CD4-positive, alpha-beta T cell treated with Interferon alpha-2 for 1 hour (primary cell): ENCODE measurements at places on chromosomes 6 and 20.

- no peak for DNase-seq
Measured at GRCh38 chr6:122753688-122754056, 25.8 kb upstream of the FABP7 start.

DNA sequence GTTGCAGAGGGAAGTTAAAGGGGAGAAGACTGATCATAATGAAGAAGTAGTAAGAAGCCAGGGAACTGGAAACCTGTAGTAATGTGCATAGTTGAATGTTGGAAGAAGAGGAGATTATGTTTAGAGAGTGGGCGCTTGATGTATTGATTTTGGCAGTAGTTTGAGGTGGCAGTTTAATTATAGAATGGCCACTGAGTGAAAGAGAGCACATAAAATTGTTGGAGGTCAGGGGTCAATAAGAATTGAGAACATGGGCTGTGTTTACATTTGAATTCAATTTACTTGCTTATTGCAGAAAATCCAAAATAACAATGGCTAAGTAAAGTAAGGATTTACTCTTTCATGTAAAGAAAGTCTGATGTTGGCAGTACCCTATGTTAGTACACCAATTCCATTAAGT lies 15.7 kb downstream of the VTA1 start:
- DNase-seq, result no peak

DNA sequence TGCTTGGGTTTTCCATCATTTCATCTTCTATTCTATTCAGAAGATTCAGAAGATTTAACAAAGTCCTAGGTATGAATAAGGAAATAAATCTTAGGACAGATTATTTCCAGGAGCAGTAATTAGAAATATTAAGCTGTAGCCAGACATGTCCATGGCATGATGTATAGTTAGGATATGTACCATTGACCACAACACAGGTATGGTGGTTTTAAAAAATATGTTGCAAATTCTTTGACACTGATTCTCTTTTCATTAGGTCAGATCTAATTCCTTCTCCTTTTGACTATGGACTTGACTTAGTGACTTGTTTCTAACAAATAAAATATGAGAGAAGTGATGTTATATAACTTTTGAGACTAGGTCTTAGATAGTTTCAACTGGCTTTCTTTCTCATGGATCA lies 23.5 kb upstream of the PDE7B start:
- DNase-seq, result no peak

GRCh38 chr6:64037427-64037826 lies 401.8 kb downstream of the PHF3 start:
- DNase-seq, result no peak

GRCh38 chr6:4342407-4343137 lies 207.2 kb upstream of the ECI2 start:
- DNase-seq, result no peak

DNA sequence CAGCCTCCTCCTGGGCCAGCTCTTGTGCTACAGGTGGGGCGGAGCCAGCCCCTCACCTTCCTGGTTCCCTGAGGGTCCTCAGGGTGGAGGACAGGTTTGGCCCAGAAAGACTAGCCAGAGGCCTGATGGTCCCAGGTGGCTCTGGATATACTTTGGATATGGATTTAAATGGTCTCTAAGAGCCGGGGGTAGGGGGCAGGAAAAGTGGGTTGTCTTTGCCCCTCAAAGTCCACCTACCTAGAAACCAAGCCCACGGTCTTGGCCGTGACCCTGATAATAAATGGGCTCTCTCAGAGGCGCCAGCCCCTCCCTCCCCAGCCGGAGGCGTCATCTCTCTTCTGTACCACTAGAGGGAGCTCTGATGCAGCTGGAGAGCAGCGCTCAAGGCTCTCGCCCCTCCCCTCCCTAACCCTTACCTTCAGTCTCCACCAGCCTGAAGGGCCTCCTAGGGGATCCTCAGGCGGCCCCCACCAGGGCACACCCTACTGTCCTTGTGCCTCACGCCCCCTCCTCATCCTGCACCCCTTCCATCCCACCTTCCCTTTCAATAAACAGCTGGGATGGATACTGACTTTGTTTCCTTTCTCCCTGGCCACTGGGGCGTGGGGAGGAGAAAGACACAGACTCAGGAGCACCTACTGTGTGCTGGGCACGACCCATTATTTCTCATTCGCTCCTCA lies 7.5 kb downstream of the NRSN2 start:
- peak; percentile 81 for DNase-seq

DNA sequence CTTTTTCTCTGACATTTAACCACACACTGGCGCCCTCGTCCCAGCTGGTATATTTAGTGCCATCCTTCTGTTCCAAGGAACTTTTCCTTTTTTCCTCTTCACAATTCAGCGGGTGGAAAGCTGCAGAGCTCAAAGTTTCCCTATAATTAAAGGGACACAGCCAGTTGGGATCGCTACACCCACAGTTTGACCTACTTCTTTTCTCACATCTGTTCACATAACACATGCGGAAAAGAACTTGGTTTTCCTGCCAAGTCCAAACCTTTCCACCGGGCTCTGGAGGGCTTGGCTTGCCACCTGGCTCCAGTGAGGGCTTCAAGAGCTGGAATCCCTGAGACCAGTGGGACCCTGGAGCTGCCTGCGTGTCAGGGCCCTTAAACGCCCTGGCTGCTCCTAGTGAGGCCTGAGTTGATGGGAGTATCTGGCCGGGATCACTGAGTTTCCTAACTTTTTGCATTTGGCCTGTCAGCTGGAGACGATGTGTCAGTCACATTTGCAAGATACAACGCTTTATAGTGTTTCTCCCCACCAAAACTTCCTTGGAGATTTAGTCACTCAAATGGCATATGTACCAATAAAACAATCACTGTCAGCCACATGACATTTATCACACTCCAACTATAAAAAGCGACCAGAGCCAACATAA lies 176.0 kb downstream of the SASH1 start:
- no peak for DNase-seq

GRCh38 chr20:60857708-60858107 lies 394.4 kb upstream of the CDH4 start:
- no peak for DNase-seq

- DNase-seq, result no peak
Measured at GRCh38 chr6:158711264-158711663, 61.4 kb downstream of the SYTL3 start.

- peak; percentile 43 for DNase-seq
Measured at GRCh38 chr6:71012866-71013469, 56.1 kb upstream of the B3GAT2 start.

DNA sequence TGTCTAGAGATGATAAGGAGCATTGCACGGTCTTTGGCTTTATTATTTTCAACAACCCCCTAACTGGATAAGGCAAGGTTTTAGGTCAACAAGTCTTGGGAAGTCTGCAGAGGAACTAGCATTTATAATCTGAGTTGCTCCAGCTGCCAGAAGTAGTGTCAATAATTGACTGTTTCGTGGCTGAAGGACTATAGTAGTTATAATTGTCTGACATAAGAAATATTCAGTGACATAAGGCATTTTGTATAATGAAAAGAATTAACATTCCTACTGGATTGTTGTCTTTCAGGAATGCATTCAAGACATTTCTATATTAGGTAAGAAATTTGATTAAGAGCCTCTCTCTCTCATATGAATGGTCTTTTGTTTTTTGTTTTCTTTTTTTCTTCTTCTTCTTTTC lies 136.9 kb upstream of the SGK1 start:
- no peak for DNase-seq

- no peak for DNase-seq
Measured at GRCh38 chr6:46948699-46949098, 27.0 kb upstream of the ADGRF5 start.

DNA sequence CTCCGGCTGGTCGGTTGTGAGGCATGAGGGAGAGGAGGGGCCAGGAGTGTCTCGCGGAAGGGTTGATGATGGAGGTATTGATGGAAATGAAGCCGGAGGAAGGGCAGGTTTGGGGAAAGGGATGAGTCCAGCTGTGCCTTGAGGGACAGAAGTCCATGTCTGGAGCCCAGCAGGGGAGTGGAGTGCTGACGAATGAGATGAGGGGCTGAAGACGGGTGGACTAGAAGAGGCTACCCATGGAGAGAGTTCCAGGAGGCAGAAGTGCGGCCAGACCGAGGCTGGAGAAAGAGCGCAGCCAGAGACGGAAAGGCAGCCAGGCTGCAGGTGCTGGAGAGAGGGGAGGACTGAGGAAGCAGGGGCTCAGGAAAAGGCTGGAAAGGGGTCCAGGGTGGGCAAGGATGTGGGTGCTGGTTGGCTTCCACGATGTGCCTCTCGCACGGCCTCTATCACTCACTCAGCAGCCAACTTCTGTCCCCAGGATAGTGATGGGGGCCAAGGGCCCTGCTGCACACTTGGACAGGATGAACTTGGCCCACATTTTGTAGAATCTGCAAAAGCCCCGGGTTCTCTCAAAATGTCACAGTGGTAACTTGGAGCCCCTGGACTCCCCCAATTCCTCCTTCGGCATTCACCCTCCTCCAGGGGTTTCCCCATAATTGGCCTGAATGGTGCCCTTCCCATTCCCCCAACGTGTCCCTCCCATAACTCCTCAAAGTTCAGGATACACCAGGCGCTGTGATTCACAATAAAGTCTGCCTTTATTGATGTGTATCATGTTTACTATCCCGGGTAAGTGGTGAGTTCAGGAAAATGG lies 627 bp upstream of the EIF6 start:
- no peak for DNase-seq

- DNase-seq, result no peak
Measured at GRCh38 chr6:105678516-105678915, 275.6 kb upstream of the PREP start.

GRCh38 chr20:46507760-46508407 lies 5.5 kb downstream of the ZNF334 start:
- no peak for DNase-seq

DNA sequence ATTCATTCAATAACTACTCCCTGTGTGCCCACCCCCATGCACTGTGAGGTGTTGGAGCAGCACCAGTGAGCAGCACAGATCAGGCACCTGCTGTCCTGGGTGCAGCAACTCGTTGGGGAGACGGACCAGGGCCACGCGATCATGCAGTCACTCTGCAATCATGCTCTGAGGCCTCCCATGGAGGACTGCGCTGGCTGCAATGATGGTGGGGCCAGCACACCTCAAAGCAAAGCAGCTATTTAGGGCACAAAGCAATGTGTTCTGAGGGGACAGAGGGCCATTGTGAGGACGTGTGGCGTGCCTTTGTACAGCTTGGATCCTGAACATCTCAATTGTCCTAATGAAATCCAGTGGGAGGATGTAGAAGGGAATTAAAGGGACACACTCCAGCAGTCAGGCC lies 41.0 kb upstream of the MPC1 start:
- no peak for DNase-seq

- DNase-seq, result no peak
Measured at GRCh38 chr20:18533491-18533890, 25.8 kb downstream of the SEC23B start.

- DNase-seq, result no peak
Measured at GRCh38 chr6:73983367-73983766, 287.4 kb downstream of the CD109 start.

DNA sequence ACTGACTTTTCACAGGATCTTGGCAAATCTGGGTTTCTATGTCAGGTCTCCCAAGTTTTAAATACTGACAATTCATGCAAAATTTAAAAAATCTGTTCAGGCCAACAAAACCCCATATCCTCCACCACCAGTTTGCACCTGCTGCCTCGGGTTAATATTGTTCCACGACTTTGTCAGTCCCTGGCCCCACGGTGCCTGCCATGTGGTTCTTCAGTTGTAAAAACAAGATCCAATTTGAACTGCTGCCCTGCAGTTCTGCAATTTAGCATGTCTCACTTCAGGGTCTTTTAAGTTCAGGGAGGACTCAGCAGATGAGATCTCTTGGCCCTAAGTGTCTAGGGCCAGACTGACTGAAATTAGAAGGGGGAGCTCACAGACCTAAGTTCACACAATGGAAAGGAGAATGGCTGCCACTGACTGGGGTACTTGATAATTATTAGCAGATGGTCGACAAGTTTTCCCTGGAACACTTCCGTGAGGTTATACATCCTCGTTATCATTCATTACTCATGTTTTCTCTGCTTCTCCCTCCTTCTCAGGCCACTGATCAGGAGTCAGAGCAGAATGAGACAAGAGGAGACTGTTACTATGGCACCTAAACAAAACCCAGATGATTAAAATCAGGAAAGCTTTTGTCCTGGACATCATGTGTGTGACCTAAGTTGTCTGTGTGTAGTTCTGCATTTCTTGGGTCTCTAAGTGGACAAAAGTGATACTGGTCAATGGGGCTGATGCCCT lies 223.6 kb downstream of the KIF16B start:
- DNase-seq, result no peak

- no peak for DNase-seq
Measured at GRCh38 chr6:138088326-138088762, 18.9 kb downstream of the PERP start.

- DNase-seq, result no peak
Measured at GRCh38 chr6:5996714-5997419, 9.9 kb downstream of the NRN1 start.

DNA sequence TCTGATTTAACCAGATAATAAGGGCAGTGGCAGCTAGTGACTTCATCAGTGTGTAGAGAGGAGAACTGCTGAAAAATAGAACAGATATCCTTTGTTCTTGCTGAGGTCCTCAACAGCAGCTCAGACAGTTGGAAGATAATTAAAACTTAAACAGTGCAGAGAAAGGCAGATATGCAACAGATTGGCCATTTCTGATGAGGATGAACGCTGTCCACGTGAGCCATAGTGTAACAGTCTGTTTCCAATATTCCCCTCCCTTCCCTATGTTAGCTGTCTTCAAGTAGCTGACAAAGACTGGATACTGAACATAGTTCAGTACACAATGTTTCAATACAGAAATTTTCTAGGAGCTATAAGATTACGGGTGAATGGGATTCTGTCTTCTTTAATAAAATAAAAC lies 291.4 kb downstream of the BTBD9 start:
- DNase-seq, result no peak

DNA sequence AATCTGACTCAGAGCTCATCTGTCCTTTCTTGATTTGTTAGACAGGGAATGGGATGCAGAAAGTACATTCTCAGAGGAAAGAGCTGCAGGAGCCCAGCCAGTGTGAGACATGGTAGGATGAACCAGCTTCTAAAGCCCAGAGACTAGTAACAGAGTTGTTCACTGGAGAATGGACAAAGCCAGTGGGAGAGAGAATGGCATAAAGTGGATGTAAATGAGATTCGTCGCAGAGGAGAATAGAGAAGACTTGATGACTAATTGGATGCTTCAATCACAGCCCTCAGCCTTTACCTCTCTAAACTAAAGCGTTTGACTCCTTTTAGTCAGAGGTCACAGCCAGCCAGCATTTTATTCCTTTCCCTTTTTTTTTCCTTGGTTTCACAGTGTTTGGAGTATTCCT lies 25.5 kb upstream of the L3MBTL3 start:
- DNase-seq, result no peak

GRCh38 chr6:156809446-156810178 lies 32.4 kb downstream of the ARID1B start:
- DNase-seq, result no peak

- no peak for DNase-seq
Measured at GRCh38 chr6:114119056-114119455, 148.1 kb upstream of the HDAC2 start.
